CD4-positive, alpha-beta memory T cell (primary cell): ENCODE measurements at places on chromosomes 12 and 14. TPM values are rescaled to one million over a fixed set of nuclear protein-coding genes. Genes with fewer than 3 reads are reported as not detected.

- no peak for DNase-seq
These were observed 499.2 kb upstream of the ATP2B1 start for GRCh38 chr12:90207799-90208198.

- no peak for DNase-seq
These were observed 48.0 kb downstream of the DRAM1 start for GRCh38 chr12:101925361-101925760.

DNA sequence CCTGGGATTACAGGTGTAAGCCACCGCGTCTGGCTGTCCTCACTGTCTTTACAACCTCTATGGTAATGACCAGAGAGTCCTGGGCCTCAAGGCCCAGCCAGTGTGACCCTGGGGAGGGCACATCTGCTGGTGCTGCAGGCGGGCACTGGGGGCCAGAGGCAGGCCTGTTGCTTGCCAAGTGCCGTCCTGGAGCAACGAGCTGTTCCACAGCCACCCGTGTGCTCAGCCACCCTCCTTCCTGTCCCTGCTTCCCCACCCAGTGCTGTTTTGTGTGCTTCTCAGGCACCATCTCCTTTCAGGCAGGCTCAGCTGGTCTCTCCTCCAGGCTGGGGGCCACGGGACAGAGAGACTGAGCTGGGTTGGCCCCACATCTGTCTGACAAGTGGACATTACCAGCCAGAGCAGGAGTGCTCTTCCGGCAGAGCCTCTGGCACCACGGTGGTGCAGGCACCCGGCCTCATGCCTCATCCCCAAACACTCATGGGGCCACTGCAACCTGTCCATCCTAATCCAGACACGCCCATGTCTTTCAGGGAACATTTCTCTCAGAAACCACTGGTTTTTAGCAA lies 9.0 kb downstream of the SLC25A47 start:
- no peak for DNase-seq

- no peak for DNase-seq
These were observed 12.1 kb upstream of the KCNMB4 start for GRCh38 chr12:70353780-70354660.

HOXC6 gene
- not detected for polyA plus RNA-seq
